ENCODE measurements at places on chromosomes 12 and 14. TPM values are rescaled to one million over a fixed set of nuclear protein-coding genes. Genes with fewer than 3 reads are reported as not detected.

The COQ10A gene
- 8.2 TPM for total RNA-seq

The RERG gene
- 7.0 TPM for total RNA-seq

GRCh38 chr14:47191700-47192099, 483.7 kb downstream of the MDGA2 start:
- no peak for DNase-seq

DNA sequence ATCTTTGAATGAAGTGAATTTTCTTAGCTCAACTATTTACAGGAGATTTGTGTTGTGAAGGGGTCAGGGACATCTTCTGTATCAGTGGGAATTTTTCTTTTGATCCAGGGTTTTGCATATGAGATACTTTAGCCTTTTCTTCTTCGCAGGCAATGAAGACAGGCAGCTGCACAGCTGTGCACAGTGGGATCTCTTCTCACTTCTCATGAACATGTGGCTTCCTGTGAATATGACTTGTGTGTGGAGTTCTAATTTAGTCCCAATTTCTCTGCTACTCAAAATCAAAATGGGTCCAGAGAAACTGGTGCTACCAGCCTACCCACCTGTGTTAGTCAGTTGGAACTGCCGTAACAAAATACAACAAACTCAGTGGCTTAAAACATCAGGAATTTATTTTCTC, 37.8 kb downstream of the ARF6 start:
- no peak for DNase-seq

- no peak for DNase-seq
Measured at GRCh38 chr12:95557625-95558024, 6.3 kb upstream of the USP44 start.

The SSPN gene
- 4.1 TPM for total RNA-seq

The ITGB7 gene
- total RNA-seq, result not detected

DNA sequence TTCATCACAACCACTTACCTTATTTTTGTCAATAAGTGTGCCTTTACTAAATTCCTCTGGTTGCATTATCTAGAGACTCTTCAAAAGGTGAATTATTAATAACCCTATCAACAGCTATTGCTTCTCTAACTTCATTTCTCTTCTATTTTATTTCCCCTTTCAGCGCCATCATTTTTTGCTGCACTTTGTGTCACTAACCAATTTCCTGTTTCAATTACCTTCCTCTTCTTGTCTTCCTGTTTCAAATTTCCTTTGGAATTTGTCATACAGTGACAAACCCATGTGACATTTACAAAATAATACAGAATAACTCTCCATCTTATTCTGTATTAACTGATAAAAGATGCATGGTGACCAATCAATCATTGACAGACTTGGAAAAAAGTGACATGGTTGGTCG, 12.2 kb upstream of the CLEC2A start:
- DNase-seq, result no peak

- peak; percentile 36 for DNase-seq
Measured at GRCh38 chr12:31322801-31323207, 3.1 kb downstream of the SINHCAF start.

- DNase-seq, result no peak
Measured at GRCh38 chr14:30657606-30658163, 35.6 kb downstream of the SCFD1 start.

GRCh38 chr12:92471551-92471950, 231.2 kb upstream of the PLEKHG7 start:
- DNase-seq, result no peak

Measured in hepatocyte (in vitro differentiated cells).